SJSA1 (cell line): ENCODE measurements at places on chromosomes 7 and 10.
A peak's percentile ranks its signal among the peaks of the same experiment; 100 is the strongest.

- H3K27me3 ChIP-seq, result no peaks in the 10 kb centered on the region
- H3K36me3 ChIP-seq, result no peaks in the 10 kb centered on the region
- no peak overlapping the region for H3K27ac ChIP-seq
- DNase-seq, result no peak
- no peak overlapping the region for H3K4me3 ChIP-seq
- no peaks in the 10 kb centered on the region for H3K4me1 ChIP-seq
Measured at GRCh38 chr10:23150091-23150490, 42.0 kb upstream of the PTF1A start.

DNA sequence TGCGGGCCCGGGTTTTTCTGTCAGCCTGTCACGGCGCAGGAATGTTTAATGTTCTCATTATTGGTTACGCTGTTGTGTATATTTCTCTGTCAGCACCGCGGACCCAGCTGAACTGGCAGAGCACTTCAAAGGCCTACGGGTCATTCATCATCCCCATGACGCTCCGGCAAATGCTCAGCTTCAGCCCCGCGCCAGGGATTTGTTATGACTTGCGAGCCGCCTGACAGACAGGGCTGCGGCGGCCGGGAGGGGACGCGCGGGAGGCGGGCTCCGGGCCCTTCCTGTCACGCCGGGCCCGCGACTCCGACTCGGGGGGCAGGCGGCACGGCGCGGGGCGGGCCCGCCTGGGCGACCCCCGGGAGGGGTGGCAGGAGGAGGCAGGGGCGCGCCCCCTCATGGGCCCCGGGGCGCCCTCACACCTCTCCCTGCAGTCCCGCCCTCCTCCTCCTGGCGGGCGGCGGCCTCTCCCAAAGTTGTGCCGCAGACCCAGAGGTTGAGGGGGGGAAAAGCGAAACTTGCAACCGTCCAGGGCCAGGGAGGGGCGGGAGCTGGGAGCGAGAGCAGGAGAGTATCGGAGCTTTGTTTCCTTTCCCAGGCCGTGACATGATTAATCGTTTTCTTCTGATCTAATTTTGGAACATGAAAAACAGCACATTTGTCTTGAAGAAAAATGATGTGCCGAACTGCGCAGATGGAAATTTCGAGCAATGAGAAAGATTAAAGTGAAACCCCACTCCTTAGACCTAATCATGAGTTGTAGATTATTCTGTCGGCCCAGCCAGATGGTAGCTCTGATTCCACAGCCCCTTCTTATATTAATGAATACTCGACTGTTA, 59.3 kb upstream of the COMTD1 start:
- H3K27ac ChIP-seq, result peak overlapping the region; percentile 53
- peaks cover 19% of the 10 kb centered on the region for H3K4me1 ChIP-seq
- peak overlapping the region; percentile 65 for H3K4me3 ChIP-seq
- no peaks in the 10 kb centered on the region for H3K36me3 ChIP-seq
- no peaks in the 10 kb centered on the region for H3K27me3 ChIP-seq

GRCh38 chr7:129741743-129742213, 130.3 kb downstream of the NRF1 start:
- H3K27ac ChIP-seq, result no peak overlapping the region
- H3K27me3 ChIP-seq, result no peaks in the 10 kb centered on the region
- H3K4me1 ChIP-seq, result 0 out of 2 replicates have a peak, but pooled peaks cover 6% of the 10 kb centered on the region
- H3K36me3 ChIP-seq, result peaks cover 7% of the 10 kb centered on the region
- no peak for DNase-seq
- no peak overlapping the region for H3K4me3 ChIP-seq

DNA sequence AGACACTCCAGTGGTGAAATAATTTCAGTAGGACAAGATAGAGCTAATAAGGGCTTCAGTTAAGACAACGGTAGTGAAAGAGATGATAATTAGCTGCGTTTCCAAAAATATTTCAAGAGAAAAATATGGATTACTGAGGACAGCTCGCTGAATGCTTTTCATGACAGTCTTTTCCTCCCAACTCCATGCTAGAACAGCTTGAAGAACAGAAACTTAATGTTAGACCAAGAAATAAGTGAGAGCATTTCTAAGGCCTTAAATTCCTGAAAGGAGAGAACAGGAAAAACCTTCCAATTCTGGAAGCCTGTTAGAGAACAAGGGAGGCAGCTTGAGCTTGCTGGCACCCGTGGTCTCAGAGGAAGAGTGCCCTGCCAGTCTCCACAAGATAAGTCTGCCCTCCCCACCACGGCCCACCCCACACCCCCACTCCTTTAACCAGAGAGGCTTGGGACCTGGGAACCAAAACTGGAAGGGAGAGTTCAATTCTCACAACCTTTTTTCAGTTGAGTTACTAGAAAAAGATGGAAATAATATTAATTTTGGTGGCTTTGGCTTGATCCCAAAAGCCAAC, 1148.0 kb upstream of the CELF2 start:
- no peaks in the 10 kb centered on the region for H3K27me3 ChIP-seq
- H3K4me1 ChIP-seq, result no peaks in the 10 kb centered on the region
- H3K36me3 ChIP-seq, result no peaks in the 10 kb centered on the region
- H3K4me3 ChIP-seq, result no peak overlapping the region
- DNase-seq, result no peak

DNA sequence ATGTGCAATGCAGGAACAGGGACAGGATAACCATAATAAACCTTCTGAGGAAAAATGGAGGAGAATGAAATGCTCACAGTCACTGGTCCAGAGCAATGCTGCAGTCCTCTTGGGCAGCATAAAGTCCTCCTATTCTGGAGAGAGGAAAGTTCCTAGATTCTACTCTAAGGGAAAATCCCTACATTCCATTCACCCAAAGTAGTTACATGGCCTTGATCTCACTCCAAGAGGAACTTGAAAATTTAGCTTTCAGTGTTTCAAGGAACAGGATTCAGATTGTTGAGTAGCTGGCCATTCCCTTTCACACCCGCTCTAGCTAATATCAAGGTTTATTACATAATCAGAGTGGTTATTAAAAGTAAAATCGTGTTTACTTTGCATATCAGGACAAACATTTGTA, 168.3 kb downstream of the CHRM2 start:
- 0 out of 2 replicates have a peak, but pooled peaks cover 3% of the 10 kb centered on the region for H3K4me1 ChIP-seq
- no peak overlapping the region for H3K4me3 ChIP-seq
- DNase-seq, result no peak
- H3K36me3 ChIP-seq, result no peaks in the 10 kb centered on the region
- H3K27ac ChIP-seq, result no peak overlapping the region
- H3K27me3 ChIP-seq, result no peaks in the 10 kb centered on the region

DNA sequence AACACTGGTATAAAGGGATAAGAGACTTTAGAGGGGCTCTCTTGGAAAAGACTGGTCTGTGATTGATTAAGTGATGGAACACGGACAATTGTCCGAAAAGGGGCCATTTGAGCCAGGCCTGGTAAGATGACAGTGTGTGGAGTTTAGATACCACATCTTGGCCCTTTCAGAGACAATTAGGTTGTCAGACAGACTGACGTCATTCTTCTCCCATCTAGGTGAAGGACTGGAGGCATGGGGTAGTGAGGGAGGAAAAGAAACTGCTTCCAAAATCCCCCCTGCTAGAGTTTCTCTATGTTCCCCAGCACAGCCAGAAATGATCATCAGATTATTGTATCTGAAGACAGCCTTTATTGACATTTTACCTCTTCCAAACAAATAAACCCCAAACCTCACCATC, 84.8 kb upstream of the MYO3A start:
- no peaks in the 10 kb centered on the region; the same call in 1 of the 2 replicates for H3K27me3 ChIP-seq
- no peak overlapping the region for H3K4me3 ChIP-seq
- H3K4me1 ChIP-seq, result no peaks in the 10 kb centered on the region
- no peaks in the 10 kb centered on the region for H3K36me3 ChIP-seq
- H3K27ac ChIP-seq, result no peak overlapping the region

DNA sequence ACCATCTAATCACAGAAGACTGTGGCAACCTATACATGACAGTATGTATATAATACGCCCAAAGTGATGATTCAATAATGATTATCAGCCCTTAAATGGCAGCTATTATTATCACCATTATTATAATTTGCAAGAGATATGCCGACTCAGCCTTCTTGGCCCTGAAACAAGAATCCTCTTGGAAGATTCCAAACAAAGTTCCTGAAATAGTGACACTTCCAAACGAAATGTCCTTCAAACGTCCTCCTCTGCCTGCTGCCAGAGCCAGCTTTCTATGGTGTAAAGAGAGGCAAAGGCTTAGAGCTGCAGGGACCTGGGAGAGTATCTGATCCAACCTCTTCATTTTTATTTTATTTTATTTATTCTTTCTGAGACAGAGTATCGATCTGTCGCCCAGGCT, 36.0 kb downstream of the NRAP start:
- no peak overlapping the region for H3K4me3 ChIP-seq
- H3K36me3 ChIP-seq, result no peaks in the 10 kb centered on the region
- no peak overlapping the region for H3K27ac ChIP-seq
